ENCODE measurements at places on chromosomes 6 and 20.

DNA sequence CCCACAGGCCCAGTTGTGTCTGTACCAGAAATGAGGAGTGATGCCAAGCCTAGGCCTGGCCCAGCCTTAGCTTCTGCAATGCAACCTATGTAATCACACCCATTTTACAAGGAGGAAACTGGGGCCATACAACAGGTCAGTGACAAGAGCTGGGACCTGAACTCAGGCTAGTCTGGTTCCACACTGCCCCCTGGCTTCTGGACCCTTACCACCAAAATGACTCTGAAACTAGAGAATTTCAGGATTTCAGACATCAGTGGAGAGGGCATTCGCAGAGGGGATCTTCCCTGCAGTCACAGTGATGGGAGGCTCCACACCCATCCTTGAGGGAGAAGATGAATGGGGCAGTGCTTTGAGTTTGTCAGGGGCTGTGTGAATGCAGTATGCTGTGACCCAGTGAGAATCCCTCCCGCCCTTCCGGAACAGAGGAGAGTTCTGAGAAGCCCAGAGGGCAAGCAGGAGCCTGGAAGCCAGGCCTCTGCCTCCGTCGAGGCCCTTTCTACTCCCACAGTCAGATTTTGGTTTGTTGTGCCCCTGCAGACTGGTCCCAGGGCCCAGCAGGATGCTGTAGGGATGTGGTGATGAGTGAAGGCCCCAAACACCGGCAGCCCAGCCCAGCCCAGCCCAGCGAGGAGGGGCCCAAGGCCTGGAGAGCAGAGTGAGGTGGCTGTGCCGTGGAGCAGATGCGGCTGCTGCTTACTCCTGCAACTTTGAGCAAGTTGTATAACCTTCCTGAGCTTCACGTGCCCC is 48.1 kb upstream of the MYL9 start:
- no peak for DNase-seq

- DNase-seq = no peak
Observed at GRCh38 chr6:80357674-80358073, 251.2 kb downstream of the BCKDHB start.

DNA sequence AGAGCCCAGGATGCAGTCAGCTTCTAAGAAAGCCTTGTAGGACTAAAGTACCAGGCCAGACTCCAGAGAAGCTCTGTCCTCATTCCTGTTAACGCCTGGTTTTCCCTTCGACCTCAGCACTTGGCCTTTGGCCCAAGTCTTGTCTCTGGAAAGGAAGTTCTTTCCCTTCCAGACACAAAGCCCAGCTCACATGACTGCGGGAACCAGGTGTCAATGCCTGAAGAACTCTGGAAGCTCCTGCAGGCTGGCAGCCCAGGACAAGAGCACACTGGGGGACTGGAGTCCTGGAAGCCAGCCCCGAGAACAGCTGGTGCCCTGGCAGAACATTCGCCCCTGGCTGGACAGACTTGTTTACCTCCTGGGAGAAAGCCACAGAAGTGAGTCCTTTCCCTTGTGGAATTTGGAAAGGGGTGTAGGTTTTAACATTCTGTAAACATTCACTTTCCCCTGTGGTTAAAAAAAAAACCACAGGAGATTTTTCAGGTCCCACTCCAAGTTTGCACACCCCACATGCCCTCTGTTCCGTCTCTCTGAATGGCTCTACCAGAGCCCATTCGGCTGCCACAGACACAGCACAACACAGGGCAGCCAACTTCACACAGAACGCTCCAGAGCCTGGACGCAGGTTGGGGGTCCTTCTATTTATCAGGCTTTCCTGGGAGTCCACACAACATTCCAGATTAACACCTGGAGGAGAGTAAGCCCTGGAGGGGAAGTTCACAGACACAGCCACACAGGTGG is 18.1 kb downstream of the ACSS1 start:
- DNase-seq = no peak

GRCh38 chr20:35515949-35516645 is 13.4 kb downstream of the C20orf173 start:
- DNase-seq = no peak

- DNase-seq = no peak
Observed at GRCh38 chr20:44014807-44015732, 100.4 kb downstream of the TOX2 start.

All from stimulated activated CD8-positive, alpha-beta memory T cell treated with anti-CD3 and anti-CD28 coated beads, Interleukin-15, amount 100 ng/mL, for 48 hours (primary cell).